ENCODE measurements at places on chromosomes 6 and 20. TPM values are rescaled to one million over a fixed set of nuclear protein-coding genes. Genes with fewer than 3 reads are reported as not detected.

EPHA7 gene
- total RNA-seq = not detected

PBOV1 gene
- not detected for total RNA-seq

DNA sequence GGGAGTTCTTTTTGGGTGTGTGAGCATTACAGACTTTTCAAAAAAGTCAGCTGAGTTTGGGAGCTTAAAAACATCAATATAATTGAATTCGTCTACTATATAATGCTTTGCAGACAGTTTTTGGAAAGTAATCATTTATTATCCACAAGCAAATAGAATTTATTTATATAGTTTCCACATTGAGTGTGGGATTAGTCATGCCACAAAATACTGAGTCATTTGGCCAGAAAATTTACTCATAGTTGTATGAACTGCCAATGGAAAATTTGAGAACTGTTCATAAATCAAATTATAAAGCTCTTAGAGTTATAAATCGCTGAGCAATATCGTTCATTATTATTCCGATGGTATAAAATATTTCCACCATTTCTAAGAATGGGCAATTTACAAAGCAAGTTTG, 5.0 kb downstream of the BEND6 start:
- no peak for DNase-seq
- no peaks in the 10 kb centered on the region for H3K27me3 ChIP-seq
- H3K4me3 ChIP-seq = no peak overlapping the region
- H3K4me1 ChIP-seq = peaks cover 7% of the 10 kb centered on the region
- H3K36me3 ChIP-seq = no peaks in the 10 kb centered on the region

GRCh38 chr6:55774286-55775028, 100.9 kb downstream of the BMP5 start:
- H3K4me3 ChIP-seq = no peak overlapping the region
- H3K36me3 ChIP-seq = no peaks in the 10 kb centered on the region
- DNase-seq = no peak
- no peaks in the 10 kb centered on the region for H3K4me1 ChIP-seq
- peaks cover 68% of the 10 kb centered on the region for H3K27me3 ChIP-seq

DNA sequence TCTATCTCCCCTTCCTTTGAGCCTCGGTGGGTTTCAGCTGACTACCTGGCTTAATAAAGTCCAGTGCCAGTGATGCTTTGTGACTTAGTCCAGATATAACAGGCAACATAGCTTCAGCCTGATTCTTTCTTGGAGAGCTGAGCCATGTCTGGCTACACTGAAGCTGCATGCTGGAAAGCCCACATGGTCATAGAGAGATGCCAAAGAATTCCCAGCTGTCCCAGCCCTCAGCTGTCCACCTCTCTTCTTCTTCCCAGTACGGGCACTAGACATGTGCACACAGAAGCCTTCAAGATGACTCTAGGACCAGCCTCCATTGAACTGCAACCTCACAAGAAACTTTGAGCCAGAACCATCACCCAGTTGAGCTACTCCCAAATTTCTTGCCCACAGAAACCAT, 154.1 kb upstream of the MYLIP start:
- no peaks in the 10 kb centered on the region for H3K4me1 ChIP-seq
- no peaks in the 10 kb centered on the region for H3K36me3 ChIP-seq
- no peaks in the 10 kb centered on the region for H3K27me3 ChIP-seq
- H3K4me3 ChIP-seq = no peak overlapping the region

Measured in HCT116 (cell line).